ENCODE measurements at places on chromosomes 3 and 15.
A peak's percentile ranks its signal among the peaks of the same experiment; 100 is the strongest.

- DNase-seq: no peak
Measured at GRCh38 chr3:77460326-77460725, 420.4 kb downstream of the ROBO2 start.

- no peak for DNase-seq
Measured at GRCh38 chr3:110397115-110397514, 674.5 kb upstream of the NECTIN3 start.

DNA sequence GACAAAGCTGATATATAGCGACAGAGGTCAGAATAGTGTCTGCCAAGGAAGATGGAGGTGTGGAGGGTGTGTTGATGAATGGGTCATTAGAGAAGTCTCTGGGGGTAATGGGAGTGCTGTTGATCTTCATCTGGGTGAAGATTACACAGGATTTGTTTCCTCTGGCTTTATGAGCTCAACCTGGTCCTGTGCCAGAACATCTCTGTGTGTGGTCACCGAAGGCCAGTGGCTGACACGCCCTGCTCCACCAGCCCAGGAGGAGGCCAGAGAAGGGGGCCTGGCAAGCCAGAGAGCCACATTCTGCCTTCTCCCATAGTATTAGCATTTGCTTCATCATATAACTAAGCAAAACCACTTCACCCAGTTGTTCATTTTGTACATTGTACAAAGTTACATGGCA, 121.1 kb downstream of the ZNF621 start:
- DNase-seq: no peak

DNA sequence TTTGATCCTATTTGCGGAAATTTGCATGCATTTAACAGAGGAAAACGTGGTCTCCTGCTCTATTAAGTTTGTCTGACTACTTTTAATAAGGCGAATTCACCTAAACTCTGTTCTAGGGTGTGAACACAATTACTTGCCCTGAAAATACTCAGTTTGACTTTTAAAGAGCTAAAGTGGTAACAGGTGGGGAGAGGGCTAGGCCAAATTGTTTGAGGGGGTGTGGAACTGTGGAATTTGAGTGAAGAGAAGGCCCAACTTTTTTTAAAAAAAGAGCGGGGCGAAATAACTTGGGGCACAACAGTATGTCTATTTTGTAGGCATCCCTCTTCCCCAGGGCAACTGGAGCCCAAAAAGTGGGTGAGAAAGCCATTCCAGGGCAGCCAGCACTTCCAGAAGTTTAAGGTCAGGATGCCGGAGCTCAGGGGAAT, 580 bp upstream of the FXR1 start:
- no peak for DNase-seq

- no peak for DNase-seq
Measured at GRCh38 chr15:83766339-83766738, 112.4 kb downstream of the ADAMTSL3 start.

DNA sequence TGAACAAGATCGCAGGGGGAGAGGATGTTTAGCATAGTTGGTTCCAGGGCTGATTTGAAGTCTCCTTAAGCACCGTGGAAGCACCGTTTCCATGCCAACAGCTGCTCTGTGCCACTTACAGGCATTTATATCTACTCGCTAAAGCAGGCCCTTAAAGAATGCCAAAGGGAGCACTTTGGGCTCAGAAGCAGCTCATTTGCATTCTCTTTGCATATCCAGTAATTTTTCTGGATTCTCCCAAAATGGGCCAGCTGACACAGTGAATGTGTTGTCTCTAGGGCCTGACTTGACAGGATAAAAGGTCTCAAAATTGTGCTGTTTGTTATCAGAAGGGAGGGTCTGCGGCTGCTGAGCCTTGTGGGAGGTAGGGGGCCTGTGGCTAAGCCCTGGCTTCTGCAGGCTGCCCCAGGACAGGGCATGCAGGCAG, 138.6 kb downstream of the FBLN2 start:
- no peak for DNase-seq

DNA sequence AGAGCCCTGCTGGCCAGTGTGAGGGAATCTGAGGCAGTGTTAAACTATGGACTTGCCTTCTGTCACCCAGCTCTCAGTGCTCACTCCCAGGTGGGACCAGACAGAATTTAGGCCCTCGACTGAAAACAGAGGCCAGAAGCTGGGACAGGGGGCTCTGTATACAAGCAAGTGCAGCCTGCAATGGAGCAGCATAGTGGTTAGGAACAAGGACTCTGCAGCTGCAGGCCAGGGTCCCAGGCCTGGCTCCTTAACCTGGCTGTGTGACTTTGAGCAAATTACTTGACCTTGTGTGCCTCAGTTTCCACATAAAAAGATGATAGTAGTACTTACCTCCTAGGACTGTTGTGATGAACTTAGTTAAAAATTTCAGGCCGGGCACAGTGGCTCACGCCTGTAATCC, 39.8 kb downstream of the CMTM7 start:
- DNase-seq: no peak

DNA sequence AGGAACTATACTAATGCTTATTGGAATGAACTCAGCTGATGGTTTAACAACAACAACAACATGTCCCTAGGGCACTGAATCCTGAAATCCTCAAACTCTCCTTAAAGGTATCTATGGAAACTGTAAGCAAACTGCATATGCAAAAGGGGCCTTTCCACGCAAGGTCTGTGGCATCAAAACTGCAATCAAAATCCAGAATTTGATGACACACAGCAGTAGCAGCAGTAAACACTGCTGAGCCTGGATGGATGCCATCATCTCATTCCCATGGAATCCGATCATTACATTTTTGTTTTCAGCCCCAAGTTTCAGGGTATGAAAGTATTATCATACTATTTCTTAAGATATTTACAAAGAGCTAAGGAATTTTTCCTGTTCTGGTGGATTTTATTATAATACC, 399.7 kb downstream of the VPS13C start:
- DNase-seq: no peak

- DNase-seq: no peak
Measured at GRCh38 chr3:110564674-110565073, 506.9 kb upstream of the NECTIN3 start.

DNA sequence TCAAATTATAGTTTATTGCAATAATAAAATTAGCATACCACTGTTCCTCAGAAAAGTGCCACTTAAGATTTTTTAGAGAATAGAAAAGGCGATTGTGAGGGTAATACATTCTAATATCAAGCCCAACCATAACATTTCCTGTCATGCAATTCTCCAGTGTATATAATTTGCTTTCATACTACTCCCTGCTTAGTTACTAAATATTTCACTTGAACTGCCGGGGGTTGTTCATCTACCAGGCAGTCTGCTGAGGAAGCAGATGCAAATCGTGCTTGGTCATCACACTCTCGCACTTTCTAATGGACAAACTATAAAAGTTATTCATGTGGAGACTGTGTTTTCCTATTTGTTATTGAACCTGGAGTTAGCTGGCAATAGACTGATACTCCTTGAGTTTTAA, 645.6 kb upstream of the CBLB start:
- DNase-seq: no peak

DNA sequence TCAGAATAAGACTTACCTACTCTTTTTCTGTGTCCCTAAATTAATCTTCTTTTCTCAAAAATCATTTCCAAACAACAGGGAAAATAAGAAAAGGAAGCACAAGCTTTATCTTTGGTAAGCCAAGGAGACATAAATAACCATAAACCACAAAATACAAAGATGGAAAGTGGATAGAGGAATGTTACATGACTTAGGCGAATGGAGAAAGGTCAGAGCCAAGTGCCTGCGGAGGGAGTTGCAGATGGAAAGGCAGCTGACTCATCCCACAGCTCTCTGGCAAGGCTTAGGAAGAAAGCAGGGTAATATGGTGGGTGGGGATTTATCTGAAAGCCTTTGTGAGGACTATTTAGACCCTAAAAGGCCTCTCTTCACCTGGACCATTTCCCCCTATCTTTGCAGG, 72.8 kb downstream of the GALK2 start:
- DNase-seq: no peak

DNA sequence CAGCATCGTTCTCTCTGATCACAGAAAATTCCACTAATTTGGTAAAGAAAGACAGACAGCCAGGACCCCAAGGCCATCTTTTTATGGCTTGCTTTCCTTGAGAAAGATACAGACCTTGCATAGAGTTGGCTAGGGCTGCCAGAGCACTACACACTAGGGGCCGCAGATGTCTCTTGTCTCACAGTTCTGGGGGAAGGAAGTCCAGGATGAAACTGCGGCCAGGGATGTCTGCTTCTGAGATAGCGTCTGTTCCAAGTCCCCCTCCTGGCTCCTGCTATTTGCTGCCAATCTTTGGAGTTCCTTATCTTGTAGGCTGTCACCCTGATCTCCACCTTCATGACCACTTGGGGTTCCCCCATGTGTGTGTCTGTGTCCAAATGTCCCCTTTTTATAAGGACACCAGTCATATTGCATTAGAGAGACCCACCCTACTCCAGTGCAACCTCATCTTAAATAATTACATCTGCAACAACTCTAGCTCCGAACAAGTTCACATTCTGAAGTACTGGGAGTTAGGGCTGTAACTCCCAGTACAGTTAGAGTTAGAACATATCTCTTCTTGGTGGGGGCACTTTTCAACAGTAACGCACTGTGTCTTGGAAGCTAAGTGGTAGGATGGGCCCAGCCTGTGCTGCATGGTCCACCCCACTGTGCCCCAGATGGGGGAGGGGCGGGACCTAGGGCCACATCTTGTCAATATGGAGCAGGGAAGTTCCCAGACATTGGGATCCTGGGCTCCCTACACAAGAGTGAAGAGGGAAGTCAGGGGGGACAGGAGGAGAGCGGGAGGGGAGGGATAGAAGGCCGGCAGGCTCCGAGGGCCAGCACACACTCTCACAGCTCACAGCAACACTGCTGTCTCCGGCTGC, 42.2 kb downstream of the KLF15 start:
- DNase-seq: no peak

- no peak for DNase-seq
Measured at GRCh38 chr3:71587958-71588357, 4.4 kb upstream of the FOXP1 start.

DNA sequence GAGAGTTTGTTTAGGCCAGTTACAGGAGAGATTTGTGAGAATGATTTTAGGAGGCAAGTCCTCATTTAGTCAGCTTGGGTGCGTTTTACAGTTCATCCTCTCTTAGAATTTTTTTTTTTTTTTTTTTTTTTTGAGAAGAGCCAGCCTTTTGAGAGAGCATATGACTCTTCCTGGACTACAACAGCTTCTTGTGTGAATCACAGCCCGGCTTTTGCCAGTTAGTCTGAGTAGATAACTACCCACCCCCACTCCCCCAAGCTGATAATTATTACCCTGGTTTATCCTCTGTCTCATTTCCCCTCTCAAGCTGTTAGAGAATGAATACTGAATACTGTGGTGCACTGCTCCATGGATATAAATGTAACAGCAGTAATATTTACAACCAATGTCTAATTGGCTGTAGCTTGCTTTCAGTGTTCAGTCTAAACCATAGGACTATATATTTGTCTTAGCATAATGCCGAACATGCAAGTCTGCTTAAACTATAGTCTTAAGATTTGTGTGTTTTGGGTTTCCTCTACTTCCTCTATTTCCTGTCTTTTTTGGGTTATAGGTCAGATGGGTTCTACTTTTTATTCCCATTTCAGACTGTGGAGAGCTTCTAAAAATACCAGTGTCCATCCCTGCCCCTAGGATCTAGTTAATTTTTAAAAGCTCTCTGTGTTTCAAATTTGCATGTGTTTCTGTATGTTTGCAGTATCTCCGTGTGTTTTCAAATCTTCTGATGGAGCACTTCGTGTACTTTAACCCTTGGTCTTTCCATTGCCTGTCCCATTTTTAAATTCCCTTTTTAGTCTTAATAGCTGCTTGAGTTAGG, 8.0 kb downstream of the CHD2 start:
- no peak for DNase-seq

DNA sequence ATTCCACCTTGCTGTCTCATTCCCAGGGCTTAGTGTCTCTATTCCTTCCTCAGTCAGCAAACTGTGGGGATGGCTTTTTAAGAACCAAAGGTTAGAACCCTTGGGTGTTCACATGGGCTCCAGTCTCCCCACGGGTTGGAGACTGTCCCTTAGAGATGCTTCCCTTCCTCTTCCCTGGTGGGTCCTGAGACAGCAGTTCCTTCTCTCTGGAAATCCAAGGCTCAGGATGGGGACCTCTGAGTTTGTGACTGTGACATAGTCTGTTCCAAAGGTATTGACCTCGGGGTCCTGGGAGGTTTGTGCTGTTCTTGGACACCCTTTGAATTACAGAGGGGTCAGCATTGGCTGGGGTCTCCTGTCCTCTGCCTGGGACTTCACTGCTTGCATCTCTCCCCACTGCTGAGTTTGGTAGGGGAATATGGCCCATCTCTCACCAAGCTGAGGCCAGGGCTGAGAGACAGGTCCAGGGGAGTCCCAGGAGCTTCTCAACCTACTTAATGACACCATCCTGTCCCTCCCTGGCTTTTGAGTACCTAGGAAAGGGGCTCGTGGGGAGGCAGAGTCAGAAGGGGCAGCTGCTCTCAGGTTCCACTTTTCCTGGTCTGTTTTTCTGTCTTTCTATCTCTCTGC, 1.5 kb downstream of the GRM2 start:
- DNase-seq: no peak

- peak; percentile 12 for DNase-seq
Measured at GRCh38 chr15:63940966-63941620, 105.2 kb downstream of the DAPK2 start.

DNA sequence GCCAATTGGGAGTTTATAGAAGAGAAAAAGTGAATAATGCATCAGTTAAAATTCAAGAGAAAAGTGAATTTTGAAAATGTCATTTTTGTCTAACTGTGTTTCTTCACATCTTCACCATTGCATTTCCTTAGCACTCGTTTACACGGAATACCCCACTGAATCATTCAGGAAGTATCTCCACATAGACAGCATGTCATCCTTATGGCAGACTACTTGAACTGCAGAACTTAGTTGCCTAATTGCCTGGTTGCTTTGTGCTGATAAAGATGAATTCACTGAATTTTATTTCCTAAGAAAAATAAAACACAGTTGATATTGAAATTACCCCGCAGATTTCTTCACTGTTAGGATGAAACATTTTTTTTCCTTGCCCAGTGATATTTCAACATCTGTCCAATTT, 627.1 kb downstream of the ROBO1 start:
- no peak for DNase-seq

- no peak for DNase-seq
Measured at GRCh38 chr3:109973733-109974132, 636.4 kb upstream of the DPPA4 start.

- DNase-seq: no peak
Measured at GRCh38 chr15:31365032-31365654, 38.5 kb downstream of the KLF13 start.

- DNase-seq: no peak
Measured at GRCh38 chr3:57699591-57699990, 6.7 kb upstream of the DENND6A start.

DNA sequence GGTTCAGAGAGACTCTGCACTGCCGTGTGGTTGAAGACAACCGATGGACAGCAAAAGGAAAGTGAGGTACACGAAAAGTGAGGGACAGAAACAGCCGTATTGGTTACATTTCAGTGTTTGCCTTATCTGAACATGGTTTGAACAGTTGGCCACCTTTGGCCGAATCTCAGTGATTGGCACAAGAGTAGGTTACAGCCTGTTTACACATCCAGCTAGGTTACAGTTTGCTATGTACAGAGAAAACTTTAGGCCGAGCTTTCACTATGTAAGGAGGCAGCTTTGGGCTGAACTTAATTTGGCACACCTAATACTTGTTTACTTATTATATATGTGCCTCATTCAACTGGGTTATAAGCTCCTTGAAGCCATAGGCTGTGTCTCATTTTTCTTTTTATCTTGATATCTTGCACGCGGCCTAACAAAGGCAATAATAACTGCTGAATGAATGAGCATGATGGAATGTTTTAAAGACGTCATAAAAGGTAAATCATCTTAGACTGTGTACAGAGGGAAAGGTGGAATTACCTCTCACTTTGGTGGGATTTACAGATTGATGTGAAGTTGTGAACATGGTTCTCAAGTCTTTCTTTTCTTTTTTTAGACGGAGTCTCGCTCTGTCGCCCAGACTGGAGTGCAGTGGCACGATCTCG, 17.2 kb upstream of the GREM1 start:
- no peak for DNase-seq

Measured in activated CD4-positive, alpha-beta memory T cell treated with anti-CD3 and anti-CD28 coated beads, Interleukin-2, amount 10 ng/mL, durations not matched to agents 7 days and 5 days (primary cell).